ENCODE measurements at places on chromosomes 12 and 14.

- no peak for DNase-seq
Measured at GRCh38 chr12:130700492-130701401, 15.4 kb downstream of the RIMBP2 start.

- no peak for DNase-seq
Measured at GRCh38 chr12:5010151-5010550, 33.5 kb upstream of the KCNA5 start.

DNA sequence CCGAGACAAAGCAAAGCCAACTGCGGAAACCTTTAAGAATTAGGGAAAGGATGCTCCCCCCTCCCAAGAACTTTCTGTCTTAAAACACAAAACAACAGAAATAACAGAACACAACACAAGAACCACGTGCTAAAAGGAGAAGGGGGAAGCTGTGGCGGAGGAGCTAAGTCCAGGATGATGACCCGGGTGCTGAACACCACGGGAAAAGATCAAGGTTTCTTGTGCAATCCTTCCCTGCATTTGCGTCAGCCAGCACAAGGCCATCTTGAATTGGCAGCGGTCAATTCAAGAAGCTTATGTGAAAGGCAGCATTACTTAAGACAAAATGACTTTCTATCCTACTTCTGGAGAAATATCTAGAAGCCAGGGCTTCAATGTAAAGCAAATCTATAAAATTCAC is 11.0 kb upstream of the CREBL2 start:
- no peak for DNase-seq

DNA sequence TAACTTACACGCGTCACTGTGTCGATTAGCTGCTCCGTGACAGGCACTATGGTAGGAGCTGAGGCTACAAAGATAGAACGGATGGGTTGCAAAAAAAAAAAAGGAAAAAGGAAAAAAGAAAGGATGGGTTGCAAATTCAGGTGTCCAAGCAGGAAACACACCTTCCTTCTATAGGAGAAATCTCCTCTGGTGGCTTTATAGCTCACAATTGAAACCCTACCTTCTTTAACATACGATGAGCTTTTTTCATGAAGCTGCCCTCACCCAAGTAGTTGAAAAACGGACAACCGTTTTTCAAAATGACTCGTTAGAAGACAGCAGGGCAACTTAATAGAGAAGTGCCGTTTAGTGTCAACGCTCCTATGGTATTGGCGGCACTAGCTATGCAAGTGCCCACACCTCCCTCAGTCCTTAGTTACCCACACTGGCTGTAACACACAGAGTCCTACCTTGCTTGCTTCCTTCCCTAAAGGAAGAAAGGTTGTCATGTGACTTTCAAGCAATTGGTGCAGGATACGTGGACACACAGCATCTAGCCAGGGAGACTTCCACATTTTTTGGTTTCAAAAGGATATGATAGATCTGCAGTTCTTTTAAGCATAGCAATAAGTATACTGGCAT is 682 bp upstream of the TRIP11 start:
- peak; percentile 5 for DNase-seq

- DNase-seq: peak; percentile 64
Measured at GRCh38 chr12:92784356-92784755, 81.6 kb downstream of the PLEKHG7 start.

DNA sequence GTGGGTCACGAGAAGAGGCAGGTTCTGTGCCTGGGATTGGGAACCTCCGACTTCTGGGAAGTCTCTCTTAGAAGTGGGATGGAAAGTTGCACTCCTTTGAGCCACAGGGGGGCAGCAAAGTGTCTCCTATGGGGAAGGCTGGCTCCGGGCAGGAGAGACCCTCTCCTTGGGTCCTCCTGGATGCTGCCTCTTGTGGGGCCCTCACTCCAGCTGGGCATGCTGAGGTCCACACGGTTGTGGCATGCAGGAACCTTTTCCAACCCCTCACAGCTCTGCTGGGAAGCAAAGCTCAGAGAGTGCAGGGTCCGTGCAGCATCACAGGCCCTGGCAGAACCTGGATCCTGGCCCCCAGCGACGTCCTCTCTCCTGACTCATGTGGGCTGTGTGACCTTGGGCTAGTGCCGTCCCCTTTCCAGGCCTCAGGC is 17.4 kb downstream of the SDSL start:
- no peak for DNase-seq

- peak; percentile 33 for DNase-seq
Measured at GRCh38 chr12:42482748-42483520, 106.6 kb downstream of the PRICKLE1 start.

DNA sequence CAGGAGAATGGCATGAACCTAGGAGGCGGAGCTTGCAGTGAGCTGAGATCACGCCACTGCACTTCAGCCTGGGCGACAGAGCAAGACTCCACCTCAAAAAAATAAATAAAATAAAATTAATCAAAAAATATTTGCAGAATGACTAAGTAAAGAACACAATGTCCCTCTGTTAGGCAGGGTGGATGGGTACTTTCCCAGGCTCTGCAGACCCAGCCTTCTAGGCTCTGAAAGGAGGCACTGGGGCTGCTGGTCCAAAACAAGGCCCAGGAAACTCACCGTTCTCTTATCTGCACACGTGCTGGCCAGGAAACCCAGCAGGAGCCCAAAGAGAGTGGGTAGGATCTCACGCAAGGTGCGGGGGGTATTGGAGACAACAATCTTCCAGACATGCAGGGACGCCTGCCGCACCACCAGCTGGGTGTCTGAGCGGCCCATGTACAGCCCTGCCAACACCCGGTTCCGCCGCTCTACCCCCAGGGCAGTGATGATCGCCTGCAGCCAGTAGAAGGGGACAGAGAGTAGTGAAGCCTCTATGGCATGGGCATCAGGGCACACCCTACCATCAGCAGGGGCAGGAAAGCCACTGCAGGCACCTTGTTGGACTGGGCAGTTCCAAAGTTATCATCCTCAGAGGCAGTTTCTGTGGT is 25.8 kb upstream of the RAB35 start:
- DNase-seq: no peak

DNA sequence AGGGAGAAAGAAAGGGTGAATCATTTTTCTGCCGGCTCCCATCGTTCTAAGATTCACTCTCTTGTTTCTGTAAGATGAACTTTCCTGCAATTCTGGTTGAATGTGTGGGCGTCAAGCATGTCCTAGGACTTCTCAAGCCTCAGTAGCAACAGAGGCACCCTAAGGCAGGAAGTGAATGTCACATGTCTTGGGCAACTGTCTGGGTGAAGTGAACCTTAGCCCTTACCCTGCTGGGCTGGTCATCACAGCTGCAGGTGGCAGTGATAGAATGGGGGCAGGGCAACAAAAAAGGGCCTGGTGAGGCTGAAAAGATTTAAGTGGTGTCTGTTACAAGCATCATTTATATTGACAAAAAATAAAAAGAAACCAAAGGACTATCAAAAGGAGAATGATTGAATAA is 45.9 kb upstream of the CAND1 start:
- DNase-seq: no peak

DNA sequence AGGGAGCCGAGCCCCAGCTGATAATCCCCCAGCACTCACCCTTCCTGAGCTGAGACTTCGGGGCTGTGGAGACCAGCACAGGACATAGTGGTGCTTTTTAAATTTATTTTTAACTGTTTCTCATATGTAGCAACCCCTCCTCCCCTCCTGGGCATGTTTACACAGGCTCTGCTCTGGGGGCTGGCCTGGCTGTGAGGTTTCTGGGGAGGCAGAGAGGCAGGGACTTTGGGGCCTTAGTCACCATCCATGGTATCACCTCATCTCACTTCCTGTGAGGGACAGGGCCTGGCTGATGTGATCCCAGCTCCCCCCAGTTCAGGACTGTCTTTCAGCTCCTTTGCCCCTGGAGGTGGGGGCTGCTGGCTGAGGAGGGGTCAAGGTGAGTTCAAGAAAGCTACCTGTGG is 20.4 kb downstream of the VASH1 start:
- DNase-seq: no peak

DNA sequence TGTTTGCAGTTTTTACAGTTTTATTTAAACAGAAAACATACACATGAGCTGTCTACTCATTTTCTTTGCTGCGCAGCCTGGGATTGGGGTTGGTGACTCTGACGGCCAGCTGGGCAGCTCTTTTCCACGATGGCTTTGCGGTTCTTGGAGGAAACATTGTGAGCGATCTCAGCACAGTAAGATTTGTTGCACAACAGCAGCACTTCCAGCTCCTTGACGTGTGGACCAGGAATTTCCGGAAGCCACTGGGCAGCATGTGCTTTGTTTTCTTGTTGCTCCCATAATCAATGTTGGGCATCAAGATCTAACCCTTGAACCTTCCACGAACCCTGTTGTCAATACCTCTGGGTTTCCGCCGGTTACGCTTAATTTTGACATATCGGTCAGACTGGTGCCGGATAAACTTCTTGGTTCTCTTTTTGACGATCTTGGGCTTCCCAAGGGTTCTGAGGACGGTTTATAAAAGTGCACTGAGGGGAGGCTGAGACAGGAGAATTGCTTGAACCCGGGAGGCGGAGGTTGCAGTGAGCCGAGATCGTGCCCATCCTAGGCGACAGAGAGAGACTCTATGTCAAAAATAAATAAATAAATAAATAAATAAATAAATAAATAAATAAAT is 21.8 kb downstream of the FKBP11 start:
- DNase-seq: no peak

DNA sequence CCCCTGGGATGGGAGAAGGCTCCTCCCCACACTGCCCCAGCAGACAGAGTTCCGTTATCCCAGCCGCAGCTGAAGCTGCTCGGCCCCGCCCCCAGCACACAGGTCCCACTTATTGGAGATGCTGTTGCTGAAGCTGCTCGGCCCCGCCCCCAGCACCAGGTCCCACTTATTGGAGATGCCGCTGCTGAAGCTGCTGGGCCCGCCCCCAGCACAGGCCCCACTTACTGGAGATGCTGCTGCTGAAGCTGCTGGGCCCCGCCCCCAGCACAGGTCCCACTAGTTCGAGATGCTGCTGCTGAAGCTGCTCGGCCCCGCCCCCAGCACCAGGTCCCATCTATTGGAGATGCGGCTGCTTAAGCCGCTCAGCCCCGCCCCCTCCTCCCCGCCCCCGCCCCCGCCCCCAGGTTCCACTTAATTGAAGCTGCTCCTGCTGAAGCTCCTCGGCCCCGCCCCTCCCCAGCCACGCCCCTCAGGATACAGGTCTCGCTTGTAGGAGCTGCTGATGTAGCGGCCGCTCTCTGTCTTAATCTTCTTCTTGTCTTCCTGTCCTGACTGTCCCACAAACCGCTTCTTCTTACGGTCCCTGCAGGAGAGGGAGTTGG is 12.0 kb downstream of the CFAP73 start:
- no peak for DNase-seq

GRCh38 chr14:52951681-52952554 is 1.1 kb upstream of the FERMT2 start:
- peak; percentile 76 for DNase-seq

DNA sequence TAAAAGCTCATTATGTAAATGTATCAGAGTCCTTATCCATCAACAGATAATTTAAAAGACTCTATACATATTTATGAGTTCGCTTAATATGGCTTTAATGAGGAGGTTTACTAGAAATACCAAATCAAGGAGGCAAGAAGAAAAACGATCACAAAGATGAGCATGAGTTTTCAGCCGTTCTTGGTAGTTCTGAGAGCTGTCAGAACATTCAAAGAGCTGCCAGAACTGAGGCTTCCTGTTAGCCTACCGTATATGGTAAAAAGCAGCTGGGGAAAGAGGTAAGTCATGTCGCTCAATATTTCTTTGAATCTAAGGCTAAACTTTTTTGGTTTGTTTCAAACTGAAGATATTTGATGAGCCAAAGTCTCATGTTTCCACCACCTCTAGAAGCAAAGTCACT is 115.3 kb upstream of the PLXNC1 start:
- DNase-seq: no peak

GRCh38 chr12:132510746-132511477 is 21.0 kb downstream of the FBRSL1 start:
- no peak for DNase-seq

DNA sequence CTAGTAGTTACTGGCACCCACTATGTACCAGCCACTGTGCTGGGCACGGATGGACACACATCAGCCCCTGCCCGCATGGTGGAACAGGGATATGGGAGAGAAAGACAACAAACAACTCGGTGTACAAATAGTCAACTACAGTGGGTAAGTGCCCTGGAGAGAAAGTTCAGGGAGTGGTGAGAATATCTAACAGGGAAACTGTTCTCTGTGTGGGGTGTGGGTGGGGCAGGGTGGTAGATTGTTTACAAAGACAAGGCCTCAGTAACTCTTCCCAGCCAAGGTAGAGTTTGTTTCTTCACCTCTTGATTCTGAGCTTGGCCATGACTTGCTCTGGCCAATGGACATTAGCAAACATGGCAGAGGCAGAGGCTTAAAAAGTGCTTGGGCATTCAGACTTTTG is 12.9 kb upstream of the CLMN start:
- DNase-seq: no peak

DNA sequence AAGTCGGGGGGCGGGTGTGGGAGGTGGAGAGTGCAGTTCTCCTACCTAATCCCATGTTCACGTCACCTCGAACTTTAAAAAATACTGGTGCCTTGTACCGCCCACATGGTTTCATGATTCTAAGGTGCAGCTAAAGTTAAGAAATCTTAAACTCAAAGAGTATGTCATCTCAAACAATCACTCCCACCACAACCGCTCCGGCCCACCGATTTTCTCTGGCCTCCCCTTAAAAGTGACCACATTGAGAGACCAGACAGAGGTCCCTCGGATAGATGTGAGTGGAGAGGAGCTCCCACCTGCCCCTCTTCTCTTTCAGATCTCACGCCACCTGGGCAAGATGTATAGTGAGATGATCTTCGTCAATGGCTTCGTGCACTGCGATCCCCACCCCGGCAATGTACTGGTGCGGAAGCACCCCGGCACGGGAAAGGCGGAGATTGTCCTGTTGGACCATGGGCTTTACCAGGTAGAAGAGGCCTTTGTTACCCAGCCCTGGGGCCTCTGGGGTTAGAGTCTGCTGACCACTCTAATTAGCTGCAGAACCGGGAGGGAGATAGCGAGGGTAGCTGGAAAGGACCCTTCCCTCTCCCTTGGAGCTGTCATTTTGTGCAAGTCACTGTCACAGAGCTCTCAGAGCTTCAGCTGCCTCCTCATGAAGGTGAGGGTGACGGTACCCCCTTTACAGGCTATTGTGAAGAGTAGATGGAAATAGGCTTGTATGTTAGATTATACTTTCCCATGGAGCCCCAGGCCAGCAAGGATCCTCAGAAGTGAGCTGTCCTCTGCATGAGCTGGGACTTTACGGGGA is 124.4 kb downstream of the ADCK1 start:
- DNase-seq: no peak

DNA sequence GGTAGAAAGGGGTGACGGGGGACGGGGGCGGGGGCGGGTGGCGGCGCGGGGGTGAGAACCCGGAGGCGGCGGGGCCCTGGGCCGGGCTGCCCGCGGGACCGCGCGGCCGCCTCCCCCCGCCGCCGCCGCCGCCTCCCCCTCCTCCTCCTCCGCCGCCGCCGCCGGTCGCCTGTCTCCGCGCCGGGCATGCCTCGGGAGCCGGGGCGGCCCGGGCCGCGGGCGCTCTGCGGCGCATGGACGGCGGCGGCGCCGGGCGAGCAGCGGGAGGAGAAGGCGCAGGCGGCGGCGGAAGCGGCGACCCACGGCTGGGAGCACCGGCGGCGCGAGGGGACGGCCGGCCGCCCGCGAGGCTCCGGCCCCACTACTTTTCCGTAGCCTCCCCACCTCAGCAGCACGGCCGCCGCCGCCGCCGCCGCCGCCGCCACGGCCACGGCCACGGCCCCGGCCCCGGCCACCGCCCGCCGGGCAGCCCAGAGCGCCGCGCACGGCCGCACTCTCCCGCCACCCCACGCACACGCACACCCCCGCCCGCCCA is at the start of gene NPAS3:
TSS of gene NPAS3 (plus strand) at position 161 of the 535 bp plus-strand sequence.
- no peak for DNase-seq

GRCh38 chr14:51318813-51319597 is 79.0 kb downstream of the TMX1 start:
- no peak for DNase-seq

- DNase-seq: no peak
Measured at GRCh38 chr12:2489275-2489674, 305.5 kb upstream of the FKBP4 start.

- no peak for DNase-seq
Measured at GRCh38 chr14:93381644-93382043, 34.7 kb downstream of the COX8C start.

Measured in stromal cell of bone marrow (primary cell).